ENCODE measurements at places on chromosomes 11 and 22.

GRCh38 chr22:42090596-42091454, at the start of gene NDUFA6:
TSS of gene NDUFA6 (minus strand) at chr22:42090772. CDS start at chr22:42090744, 28 bp downstream.
- DNase-seq = peak; percentile 98

- no peak for DNase-seq
These were observed 93.1 kb upstream of the ZC3H12C start for GRCh38 chr11:110000031-110000502.

GRCh38 chr22:47452184-47452583, 689.7 kb downstream of the TBC1D22A start:
- no peak for DNase-seq

- no peak for DNase-seq
These were observed 16.6 kb downstream of the VPS37C start for GRCh38 chr11:61144511-61145179.

DNA sequence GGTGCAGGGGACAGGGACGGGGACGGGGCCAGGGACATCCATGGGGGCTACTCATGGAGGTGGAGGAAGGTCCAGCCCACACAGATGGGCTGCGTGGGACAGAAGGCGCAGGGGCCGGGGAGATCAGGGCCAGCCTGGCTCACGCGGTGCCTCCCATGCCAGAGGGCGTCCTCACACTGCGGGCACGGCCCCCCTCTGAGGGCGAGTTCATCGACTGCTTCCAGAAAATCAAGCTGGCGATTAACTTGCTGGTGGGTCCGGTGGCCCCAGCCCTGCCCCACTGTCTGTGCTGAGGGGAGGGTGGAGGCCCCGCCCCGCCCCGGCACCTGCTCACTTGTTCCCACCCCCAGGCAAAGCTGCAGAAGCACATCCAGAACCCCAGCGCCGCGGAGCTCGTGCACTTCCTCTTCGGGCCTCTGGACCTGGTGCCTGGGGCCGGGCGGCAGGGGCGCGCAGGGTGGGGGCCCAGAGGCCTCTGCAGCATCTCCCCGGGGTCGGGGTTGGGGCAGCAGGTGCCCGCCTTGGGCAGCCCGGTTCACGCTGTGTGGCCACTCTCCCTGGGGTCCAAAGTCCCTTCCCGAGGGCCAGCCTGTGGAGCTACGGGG, 15.8 kb downstream of the EPS8L2 start:
- DNase-seq = no peak

DNA sequence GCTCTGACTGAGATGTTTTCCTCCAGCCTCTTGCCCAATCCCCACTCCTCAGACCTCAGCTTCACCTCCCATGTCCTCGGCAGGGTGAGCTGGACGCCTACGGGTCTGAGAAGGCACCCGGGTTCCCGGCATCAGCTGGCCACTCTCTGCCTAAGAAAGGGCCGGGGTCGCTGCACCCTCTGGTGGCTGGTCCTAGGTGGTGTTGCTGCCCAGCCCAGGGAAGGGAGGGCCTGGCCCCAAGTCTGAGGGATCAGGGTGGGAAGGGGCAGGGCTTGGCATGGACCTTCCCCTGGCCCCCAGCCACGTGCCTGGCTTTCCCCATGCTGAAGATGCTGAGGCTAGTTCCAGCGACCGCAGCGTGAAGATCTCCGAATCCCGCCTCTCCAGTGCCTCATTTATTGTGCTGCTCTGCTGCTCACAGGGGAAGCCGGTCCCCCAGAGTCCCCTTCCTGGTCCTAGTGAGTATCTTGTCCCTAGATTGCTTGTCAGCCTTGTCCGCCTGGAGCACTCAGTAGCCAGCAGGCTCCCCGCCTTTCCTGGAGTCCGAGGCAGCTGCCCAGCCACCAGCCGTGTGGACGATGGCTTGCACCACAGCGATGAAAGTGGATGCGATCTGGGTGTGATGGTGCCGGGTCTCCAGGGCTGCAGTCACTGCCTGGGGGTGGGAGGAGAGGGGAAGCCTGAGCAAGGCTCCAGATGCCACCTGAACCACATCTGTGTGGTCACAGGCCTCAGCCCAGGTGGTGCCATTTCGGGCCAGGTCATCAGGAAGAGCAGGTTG, 2.9 kb upstream of the GGT5 start:
- peak; percentile 88 for DNase-seq

GRCh38 chr11:26191193-26191592, 140.7 kb upstream of the ANO3 start:
- no peak for DNase-seq

Data from C1 segment of cervical spinal cord (tissue), 14 donors.